Stimulated activated CD4-positive, alpha-beta T cell treated with anti-CD3 and anti-CD28 coated beads, TNF-alpha, amount 100 ng/mL, for 4 hours (primary cell): ENCODE measurements at places on chromosomes 11 and 22.

DNA sequence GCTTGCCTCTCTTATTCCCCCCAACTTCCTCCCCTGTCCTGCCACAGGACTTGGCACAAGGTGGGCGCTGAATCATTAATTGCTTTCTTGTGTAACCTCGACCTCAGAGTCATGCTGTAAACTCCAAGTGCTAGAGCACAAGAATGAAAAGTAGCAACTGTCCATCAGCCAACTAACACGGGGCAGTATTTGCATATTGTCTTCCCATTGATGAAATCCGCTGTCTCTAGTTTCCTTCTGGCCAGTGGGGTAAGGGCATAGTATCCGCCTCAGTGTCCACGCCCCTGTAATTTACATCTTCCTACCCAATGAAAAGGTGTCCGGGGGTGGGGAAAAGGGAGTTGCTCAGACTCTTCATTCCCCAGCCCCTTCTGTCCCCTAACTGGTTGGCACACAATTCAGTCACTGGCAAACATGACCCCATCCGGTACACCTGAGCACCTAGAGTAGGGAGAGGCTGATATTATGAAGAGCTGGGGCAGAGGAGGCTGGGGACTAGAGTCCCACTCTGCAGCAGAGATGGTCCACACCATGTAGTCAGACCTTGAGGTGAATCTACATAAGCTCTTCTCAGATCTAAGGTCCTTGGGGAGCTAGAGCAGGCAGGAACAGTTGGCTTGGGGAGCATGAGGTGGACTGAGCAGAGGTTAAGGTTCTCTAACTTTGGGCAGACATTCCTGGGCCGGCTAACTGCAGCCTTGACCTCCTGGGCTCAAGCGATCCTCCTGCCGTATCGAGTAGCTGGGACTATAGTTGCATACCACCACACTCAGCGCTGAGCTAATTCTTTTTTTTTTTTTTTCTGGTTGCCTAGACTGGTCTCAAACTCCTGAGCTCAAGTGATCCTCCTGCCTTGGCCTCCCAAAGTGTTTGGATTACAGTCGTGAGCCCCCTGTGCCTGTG, 6.8 kb upstream of the GGA1 start:
- no peak for DNase-seq

DNA sequence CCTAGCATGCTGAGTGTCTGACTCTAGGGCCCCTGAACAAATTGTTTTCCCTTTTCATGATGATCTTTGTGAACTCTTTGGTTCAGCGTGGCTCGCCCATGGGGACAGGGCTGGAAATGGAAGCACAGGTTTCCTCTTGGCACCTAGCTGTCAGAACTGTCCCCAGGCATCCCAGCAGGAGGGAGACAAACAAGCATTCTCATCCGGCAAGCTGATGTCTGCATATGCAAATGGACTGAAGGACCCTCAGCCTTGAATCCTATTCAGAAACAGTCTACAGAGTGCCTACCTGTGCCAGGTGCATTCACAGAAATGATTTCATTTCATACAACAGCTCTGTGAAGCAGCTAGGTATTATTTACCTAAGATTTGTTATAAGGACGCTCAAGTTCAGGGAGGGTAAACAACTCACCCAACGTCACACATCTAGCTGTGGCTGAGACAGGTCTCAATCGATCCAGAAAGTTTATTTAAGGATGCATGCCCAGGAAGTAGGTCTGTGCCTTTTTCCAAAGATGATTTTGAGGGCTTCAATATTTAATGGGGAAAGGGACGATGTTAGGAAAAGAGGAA, 176.4 kb downstream of the KIRREL3 start:
- DNase-seq, result no peak

DNA sequence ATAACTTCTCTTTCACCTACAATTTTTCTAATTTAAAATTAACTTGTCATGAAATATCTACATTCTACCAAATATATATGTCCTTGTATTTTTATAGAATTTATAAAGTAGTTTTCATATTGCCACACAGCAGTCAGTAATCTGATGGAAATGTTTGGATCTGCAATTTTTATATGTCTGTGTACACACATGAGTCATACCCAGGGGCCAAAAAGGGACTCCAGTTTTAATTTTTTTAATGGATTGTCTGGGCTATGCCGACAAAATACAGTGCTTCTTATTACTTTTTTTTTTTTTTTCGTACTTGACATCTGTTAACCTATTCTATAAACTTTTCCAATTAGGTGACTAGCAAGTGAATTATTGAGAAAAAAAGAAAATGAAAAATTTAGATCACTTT, 6.3 kb downstream of the GUCY1A2 start:
- no peak for DNase-seq

DNA sequence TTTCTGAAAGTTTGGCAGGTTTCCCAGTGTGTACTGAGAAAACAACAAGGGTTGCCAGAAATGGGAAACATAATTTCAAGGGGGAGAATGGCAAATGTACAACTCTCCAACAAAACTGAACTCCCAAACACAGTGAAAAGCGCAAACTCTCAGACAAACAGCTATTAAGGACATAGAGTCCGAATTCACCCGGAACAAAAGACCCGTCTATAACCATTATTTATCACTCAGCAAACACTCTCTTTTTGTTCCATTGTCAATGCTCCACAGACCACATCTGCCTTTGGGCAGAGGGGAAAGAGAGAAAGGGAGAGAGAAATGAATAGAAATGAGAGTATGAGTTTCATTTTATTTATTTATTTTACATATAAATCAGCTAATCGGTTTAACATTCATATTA, 21.7 kb downstream of the KIRREL3 start:
- no peak for DNase-seq

- no peak for DNase-seq
Measured at GRCh38 chr22:38653741-38654140, 2.5 kb downstream of the FAM227A start.

DNA sequence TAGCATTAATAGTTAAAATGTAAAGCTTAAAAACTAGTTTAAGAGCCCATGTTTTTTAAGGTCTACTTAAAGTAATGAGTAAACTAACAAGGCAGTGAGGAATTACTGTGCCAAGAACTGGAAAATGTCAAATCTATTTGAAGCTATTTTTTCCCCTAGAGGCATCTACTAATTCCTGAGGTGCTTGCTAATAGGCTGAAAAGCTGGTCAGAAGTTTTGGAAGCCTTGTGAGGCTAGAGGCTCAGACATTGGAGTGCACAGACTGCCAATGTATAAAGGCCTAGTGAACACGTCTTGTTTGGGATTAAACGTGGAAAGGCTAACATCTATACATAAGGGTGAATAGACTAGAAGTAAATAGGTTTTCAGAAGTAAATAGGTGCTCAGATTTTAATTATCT, 136.5 kb upstream of the C11orf87 start:
- no peak for DNase-seq

DNA sequence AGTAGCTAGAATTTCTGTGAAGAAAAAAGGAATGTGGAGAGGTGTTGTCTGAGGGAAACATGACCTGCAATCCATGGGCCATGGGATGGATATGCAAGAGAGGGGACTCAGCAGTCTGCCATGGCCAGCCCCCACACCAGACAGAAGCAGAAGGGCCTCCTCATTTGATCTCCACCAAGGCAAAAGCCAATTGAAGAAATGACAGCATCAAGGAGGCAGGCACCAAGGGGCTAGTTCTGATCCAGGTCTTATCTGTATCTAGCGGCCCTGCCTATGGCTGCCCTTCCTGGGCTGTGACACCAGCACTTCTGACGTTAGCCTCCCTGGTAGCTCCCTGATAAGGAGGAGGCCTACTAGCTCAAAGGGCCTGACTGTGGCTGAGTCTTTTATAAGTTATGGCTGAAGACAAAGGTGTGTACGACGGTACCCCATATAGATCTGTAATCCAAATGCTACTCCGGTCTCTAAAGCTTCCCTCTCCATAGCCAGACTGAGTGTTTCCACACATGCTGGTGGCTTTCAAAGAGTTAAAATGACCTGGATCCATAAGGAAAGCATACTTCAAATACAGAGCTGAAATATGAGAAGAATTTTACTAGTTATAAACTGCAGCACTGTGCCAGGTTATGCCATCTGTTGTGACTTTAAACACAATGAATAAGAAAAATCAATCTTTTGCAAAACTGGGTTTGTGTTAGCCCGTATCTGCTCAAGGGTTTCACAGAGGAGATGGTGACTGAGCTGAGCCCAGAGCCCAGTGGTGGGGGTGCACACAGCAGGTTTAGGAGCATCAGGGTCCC, 34.4 kb downstream of the HIRA start:
- DNase-seq, result no peak

- no peak for DNase-seq
Measured at GRCh38 chr11:61650781-61651571, 29.2 kb upstream of the DAGLA start.

GRCh38 chr11:21485006-21485405, 707.9 kb upstream of the ANO5 start:
- no peak for DNase-seq

DNA sequence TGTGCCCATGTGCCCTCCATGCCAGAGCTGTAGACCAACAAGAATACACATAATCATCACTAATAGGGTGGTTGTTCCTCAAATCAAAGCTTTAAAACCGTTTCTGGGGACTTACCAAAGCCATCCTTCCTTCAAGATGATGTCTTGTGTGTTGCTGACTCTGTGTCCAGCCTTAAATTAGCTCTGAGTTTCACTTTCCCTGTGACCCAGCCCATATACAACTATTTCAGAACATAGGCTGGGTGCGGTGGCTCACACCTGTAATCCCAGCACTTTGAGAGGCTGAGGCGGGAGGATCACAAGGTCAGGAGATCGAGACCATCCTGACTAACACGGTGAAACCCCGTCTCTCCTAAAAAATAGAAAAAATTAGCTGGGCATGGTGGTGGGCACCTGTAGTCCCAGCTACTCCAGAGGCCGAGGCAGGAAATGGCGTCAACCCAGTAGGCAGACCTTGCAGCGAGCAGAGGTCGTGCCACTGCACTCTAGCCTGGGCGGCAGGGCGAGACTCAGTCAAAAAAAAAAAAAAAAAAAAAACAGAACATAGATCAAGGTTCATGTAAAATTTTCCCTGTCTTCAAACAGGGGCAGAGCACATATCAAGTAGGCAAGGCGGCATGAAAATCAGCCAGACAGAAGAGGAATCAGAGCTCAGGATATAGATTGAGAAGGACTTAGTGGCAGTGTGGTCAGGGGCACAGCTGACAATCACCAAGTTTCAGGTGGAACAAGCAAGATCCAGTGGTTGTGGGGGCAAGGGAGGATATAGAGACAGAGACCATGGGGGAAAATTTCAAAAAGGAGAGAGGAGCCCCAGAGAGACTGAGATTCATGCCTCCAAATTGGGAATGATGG, at the start of gene PLAAT2:
TSS of gene PLAAT2 (minus strand) at position 179 of the 855 bp plus-strand sequence. CDS start at position 124, 55 bp downstream.
- no peak for DNase-seq

GRCh38 chr22:46287873-46288751, 8.6 kb upstream of the GTSE1 start:
- no peak for DNase-seq

DNA sequence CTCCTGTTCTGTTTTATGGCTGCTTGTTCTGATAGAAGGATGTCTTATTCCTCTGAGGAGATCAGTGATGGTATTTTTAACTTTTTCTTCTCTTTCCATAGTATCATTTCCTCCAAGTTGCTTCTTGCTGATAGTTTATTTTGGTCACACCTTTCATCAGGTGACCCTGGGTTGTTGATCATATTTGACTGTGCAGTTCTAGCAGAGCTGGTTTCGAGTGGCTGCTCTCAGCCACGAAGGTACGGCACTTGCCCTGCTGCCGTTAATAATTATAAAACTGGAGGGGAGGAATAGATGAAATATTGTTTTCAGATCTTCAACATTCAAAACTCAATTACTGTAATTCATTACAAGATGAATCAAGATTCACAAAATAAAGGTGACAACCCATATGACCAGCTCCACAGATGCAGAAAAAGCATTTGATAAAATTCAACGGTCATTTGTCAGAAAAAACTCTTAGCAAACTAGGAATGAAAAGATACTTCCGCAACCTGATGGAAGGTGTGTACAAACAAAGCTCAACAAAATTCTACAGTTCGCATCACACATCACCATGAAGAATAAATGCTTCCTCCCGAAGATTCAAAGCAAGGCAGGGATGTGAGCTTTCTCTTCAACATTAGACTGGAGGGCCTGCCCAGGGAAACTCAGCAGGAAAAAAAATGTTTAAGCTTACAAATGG, 59.2 kb upstream of the RTL6 start:
- DNase-seq, result no peak

DNA sequence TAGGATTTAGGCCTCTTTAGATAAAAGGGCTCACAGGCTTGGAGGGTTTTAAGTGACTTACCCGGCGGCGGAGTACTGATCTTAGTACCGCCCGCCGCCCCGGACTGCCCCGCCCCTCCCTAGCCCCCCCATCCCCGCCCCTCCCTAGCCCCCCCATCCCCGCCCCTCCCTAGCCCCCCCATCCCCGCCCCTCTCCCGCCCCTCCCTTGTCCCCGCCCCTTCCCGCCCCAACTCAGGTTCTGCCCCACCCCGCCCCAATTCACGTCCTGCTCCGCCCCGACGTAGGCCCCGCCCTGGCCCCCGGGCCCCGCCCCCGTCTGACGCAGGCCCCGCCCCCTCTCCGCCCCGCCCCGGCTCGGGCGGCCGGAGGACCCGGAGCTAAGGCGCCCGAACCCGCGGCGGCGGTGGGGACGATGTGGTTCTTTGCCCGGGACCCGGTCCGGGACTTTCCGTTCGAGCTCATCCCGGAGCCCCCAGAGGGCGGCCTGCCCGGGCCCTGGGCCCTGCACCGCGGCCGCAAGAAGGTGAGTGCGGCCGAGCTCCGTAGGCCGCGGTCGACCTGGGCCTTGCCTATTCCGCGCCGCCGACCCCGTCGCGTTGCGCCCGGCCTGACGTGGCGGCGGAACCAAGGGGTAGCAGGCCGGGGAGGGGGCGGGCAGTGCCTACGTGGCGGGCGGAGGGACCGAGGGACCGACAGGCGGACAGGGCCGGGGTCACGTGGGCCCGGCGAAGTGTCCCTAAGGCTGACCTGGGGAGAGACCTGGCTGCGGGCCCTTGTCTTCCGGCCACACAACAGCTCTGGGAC, at the start of gene SCYL1:
TSS of gene SCYL1 (plus strand) at position 343 of the 805 bp plus-strand sequence. CDS start at position 414, 71 bp downstream.
- peak; percentile 78 for DNase-seq

DNA sequence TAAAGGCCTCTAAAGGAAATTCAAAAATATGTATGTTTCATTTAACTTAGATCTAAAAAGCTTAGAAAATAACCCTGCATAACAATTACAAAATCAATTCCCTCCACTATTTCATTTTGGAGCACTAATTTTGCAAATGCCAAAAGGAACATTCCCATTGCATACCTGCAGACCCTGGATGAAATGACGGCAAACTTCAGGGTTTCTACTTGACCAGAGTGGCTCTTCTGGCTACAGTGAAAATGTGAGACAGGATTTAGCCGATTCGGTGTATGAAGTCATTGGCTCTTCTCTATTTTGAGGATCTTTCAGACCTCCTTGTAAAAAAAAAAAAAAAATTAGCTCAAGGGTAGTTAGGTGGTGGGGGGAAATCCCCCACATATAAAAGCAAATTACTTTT, 44.1 kb downstream of the PAX6 start:
- DNase-seq, result no peak

- DNase-seq, result no peak
Measured at GRCh38 chr11:13784441-13784840, 116.0 kb downstream of the FAR1 start.

- DNase-seq, result no peak
Measured at GRCh38 chr22:39276440-39277141, 31.8 kb upstream of the PDGFB start.

GRCh38 chr11:12103411-12104225, 6.8 kb upstream of the MICAL2 start:
- no peak for DNase-seq

- no peak for DNase-seq
Measured at GRCh38 chr11:39367534-39367933, 2091.9 kb downstream of the LRRC4C start.
